AG09309 (cell line): ENCODE measurements at places on chromosomes 16 and 17.

DNA sequence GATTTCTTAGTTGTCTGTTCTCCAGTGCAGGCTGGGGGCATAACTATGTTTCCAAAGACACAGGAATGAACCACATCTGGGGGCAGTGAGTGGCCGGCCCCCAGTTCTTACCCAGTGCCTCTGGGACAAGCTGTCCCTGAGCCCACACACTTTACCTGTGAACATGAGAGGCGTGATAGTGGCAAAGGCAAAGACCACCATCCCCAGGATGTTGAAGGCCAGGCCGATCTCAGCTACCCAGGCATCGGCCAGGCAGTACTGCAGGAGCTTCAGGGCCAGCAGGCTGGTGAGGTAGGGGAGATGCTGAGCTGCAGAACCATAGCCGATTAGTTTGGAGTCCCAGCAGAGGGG lies 1.6 kb downstream of the SLC46A1 start:
- no peak for DNase-seq

- no peak for DNase-seq
Measured at GRCh38 chr17:57963149-57963511, 7.9 kb upstream of the CUEDC1 start.

GRCh38 chr17:74220219-74220618 lies 6.8 kb downstream of the TTYH2 start:
- no peak for DNase-seq

- no peak for DNase-seq
Measured at GRCh38 chr17:35568561-35568960, 7.9 kb upstream of the SLFN14 start.

GRCh38 chr16:63981639-63982038 lies 1140.2 kb downstream of the CDH11 start:
- no peak for DNase-seq

DNA sequence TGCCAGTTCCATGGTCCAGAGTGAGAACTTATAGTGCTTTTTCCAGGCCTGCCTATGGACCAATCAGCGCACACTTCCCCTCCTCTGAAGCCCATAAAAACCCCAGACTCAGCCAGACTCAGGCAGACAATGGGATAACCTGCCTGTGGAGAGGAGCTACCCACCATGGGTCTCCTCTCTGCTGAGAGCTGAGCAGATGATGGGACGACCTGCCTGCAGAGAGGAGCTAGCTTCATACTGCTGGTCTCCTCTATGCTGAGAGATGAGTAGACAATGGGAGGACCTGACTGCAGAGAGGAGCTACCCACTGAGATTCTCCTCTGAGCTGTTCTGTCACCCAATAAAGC lies 144.7 kb downstream of the MYO1D start:
- DNase-seq: no peak

DNA sequence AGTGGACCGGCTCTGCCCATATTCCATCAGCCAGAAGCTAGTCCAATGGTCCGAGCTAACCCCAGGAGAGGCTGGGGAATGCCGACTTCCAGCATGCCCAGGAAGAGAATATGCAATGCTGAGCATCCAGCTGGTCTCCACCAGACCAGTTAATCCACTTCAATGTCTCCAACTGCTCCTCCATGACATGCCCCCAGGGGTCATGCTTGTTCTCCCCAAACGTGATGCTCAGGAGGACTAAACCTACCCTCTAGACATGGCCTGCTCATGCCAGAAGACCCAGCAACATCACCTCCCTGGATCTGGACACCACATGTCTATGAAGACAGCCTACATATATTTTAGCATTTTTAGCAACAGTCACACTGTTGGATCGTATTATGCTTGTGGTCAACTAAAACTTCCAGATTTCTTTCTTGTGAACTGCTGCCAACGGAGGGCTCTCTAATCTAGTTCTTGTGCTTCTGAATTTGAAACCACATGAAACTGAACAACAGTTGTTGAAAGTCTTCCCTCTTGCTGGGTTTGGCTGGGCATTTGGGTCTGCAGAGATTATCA lies 245.1 kb downstream of the SOX9 start:
- no peak for DNase-seq

GRCh38 chr16:72889616-72890582 lies 158.0 kb downstream of the ZFHX3 start:
- no peak for DNase-seq

GRCh38 chr17:78748730-78749317 lies 33.2 kb downstream of the CYTH1 start:
- DNase-seq: no peak

GRCh38 chr17:9024497-9024896 lies 3.2 kb downstream of the NTN1 start:
- no peak for DNase-seq

DNA sequence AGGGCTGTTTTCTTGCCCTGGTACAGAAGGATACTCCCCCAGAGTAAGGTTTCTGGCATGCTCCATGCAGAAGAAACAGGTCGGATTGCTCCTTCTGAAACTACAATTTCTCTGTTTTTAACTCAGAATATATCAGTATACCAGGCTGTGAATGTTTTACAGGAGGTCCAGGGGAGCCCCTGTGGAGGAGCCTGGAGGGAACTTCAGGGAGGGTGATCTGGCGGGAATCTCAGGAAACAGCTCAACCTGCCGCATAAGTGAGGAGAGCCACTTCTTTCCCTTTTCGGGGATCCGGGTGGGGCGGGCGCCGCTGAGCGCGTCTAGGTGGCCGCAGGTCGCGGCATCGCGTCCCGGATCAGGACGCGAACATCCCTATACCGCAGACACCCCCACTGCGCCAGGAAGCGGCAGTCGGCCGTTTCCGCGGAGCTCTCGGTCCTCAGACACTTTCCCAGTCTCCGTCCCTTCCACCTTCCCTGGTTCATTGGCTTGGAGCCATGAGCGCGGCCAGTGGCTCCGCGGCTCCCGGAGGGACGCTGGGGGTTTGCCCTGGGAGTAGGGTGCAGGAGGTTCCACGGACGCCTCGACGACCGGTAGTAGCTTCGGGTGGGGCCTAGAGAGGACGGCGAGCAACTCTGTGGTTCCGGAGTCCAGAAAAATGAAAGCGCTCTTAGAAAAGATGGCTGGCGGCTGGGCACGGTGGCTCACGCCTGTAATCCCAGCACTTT lies 3.1 kb upstream of the ZNF764 start:
- no peak for DNase-seq

- DNase-seq: no peak
Measured at GRCh38 chr17:62797959-62798358, 10.2 kb downstream of the MARCHF10 start.

DNA sequence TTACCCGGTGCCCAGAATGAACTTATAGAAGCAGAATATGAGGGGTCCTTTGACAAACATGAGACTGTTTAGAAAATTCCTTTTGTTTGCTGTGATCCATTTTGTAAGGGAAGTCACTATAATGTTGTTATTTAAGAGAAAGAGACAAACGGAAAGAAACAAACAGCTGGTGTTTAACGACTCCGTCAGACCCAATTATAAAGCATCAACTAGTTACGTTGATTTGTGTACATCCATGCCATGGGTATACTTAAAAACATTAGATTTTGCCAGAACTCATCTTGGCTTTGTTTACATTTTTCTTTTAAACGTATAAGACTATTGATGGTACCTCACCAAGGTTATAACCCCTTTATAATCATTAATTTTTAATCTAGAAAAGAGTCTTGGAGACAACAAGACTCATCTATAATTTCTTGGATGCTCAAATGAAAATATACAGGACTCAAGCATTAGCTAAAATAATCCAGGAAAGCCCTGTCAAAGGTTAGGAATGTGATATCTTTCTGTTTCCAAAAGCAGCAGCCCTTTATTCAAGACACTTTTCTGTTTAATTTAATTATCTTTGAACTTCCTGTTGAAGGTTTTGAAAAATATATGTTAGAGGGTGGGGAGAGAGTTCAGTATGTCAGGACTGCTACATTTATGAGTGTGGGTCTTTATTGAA lies 331.7 kb downstream of the WWOX start:
- no peak for DNase-seq

- no peak for DNase-seq
Measured at GRCh38 chr16:28923231-28923587, 1.8 kb downstream of the RABEP2 start.

DNA sequence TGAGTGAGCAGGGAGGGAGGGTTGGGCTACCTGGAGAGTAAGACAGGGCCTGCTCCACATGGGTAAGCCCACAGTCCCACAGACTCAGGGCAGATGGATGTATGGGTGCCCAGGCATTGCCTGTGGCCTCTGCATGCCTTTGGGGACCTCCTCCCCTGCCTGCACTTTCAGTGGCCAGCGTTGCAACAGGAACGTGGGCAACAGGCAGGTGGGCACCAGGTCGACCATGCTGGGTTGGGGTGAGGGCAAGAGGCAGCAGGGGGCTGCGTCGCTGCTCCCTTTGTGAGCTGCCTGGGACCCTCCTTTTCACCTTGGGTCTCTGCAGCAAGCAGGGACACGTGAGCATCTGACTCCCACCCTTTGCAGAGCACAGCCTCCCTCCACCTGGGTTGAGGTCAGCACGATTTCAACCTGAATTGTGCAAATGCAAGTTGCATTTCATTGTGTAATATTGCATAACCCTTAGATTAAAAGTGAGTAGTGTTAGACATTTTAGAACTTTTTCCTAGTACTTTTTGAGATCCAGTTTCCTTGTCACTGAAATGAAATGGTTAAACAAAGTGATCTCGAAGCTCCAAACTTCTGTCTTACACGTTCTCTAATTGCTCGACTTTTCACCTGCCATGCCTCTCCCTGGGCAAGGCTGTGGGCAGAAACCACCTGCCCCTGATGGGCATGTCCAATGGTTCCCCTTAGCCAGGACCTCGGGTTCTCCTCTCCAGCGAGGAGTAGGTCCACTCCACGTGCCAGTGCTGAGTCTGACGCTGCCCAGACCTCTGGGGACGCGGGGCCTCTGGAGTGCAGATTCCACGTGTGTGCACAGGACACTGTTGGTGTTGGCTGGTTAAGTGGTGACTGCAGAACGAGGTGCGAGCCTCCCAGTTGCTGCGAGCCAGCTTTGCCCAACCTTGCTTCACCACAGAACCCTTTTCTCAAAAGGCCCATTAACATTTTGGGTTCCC lies 32.9 kb upstream of the IL17C start:
- no peak for DNase-seq
